ENCODE measurements at places on chromosomes 2 and 18.

DNA sequence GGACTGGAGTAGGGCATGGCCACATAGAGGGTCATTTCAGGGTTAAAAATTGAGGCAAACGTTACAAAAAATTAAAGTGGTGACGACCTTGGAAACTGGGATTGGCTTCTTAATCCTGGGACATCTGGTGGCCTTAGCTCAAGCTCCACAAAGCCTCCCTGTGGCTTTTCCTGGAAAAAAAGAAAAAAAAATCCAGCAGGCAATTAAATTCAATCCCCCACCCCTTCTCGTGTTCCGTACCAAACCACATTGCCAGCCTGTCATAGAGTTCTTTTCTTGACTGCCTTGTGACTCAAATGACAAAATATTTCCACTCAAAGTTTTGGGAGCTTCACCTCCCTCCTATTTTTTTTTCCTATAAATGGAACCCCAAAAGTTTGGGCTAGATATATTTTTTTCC, 195.6 kb downstream of the HRH4 start:
- no peak for DNase-seq

DNA sequence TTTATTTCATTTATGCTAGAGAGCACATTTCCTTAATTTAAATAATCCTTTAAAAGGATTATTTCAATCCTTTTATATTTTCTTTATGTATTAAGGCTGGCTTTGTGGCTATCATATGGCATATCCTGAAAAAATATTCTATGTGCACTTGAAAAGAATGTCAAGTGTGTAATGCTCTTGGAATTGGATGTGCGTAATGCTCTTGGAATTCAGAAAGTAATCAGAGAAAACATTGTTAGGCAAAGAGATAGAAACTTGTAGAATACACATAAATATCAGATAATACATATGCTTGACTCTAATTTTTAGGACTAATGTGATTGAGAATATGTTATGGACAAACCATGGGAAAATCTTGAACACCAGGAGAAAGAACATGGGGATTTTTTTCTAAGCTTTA, 197.5 kb upstream of the COL3A1 start:
- no peak for DNase-seq

DNA sequence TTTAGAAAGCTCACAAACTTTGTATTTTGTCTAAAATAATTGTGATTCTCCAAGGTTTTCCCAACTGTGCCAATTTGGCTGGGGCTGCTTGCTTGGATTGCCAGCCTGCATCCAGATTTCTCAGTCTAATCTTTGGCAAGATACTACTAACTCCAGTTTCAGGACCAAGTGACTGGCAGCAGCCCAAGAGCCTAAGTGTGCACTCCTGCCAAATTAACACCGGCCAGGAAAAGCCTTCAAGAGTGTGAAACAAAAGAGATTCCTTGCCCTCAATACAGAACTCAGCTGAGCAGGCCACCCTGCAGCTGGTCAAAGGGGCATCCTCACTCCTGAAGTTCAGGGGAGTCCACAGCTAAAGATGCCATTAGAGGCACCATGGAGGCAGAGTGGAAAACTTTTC, 589.0 kb upstream of the ACVR2A start:
- no peak for DNase-seq

GRCh38 chr2:225662101-225662500, 262.6 kb downstream of the NYAP2 start:
- no peak for DNase-seq

DNA sequence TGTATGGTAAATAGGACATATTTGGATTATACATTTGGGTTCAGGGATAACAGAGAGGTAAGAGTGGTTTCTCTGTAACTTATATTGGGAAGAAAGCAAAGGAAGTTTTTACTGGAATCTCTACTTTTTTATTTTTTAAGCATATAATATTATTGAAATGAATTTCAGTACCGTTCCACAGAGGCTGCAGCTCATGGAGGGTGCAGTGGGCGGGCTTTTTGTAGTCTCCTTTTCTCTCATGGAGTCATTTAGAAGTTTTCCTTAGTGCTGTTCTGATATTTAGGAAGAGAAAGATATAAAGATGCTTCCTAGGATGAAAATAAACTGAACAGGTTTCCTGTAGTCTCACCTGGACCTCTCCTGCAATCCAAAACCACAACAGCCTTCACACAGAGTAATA, 1153.3 kb upstream of the TMEFF2 start:
- DNase-seq: no peak
